Activated naive CD8-positive, alpha-beta T cell treated with anti-CD3 and anti-CD28 coated beads for 36 hours (primary cell): ENCODE measurements at places on chromosomes 2 and 18. TPM values are rescaled to one million over a fixed set of nuclear protein-coding genes. Genes with fewer than 3 reads are reported as not detected.

- H3K4me1 ChIP-seq: peaks cover 59% of the 10 kb centered on the region
- no peak overlapping the region for H3K4me3 ChIP-seq
- no peaks in the 10 kb centered on the region for H3K27me3 ChIP-seq
- peaks cover 48% of the 10 kb centered on the region for H3K36me3 ChIP-seq
- no peak for DNase-seq
- no peak overlapping the region for H3K27ac ChIP-seq
These were observed 53.5 kb downstream of the DGKD start for GRCh38 chr2:233407771-233408181.

The ALPP gene
- not detected for total RNA-seq

The TWIST2 gene
- not detected for total RNA-seq

The CIB4 gene
- total RNA-seq: not detected

The TRIM43 gene
- not detected for total RNA-seq

The DOCK10 gene
- 154 TPM for total RNA-seq

The CSRNP3 gene
- not detected for total RNA-seq
